Frontal cortex (tissue), 4 donors: ENCODE measurements at places on chromosomes 4 and X. TPM values are rescaled to one million over a fixed set of nuclear protein-coding genes. Genes with fewer than 3 reads are reported as not detected.

The SPATA4 gene
- total RNA-seq: 0.82 TPM

The IL13RA2 gene
- 4.9 TPM for total RNA-seq

DNA sequence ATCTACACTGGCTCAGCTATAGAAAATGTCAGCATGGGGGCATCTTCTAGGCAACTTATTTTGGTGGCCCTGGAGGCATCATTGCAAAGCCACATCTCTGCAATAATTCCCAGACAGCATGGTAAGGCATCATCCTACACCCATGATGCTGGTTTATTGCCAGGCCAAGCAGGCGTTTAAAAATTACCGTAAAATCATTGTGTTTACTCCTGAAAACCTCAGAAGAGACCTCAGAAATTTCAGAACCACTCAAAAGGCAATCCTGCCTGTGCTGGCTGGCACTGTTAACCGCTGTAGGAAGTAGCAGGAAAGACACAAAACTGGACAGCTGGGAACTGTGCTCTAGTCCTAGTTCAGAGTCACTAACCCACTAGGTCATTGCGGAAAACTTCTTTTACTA is 63.2 kb downstream of the MID1 start:
- DNase-seq: no peak

DNA sequence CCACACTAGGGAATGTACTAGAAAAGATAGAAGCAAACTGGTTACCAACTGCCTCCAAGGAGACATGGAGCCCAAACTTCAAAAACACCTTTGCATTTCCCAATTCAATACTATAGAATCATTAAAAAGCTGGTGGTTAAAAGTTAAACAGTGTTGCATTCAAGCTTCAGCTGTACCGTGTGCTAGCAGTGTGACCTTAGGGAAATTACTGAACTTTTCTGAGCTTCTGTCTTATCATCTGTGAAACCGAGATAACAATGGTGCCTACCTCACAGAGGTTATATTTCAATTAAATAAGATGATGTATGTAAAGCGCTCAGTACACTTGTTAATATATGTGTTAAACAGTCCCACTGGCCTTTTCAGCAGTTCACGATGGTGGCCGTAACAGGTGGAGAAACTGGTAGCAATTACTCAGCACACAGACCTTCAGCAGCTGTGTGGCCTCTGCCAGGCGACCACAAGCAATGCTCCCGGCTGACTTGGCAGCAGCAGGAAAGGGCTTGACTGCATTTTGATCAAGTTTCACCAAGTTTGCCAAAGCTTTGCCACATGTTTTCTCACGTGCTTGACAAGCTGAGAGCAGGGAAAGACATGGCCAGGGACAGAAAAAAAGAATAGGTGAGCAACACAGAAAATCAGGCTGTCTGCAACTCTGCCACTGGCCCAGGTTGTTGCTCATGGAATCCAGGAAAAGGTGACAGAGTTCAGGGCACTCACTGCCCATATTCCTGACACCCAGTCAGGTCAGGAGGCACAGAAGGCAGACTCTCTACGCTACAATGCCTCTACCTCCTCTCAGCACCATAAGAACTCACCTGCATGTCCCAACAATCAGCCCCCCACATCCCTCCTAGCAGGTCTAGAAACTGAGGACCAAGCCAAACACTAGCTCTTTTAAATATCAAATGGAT is 72.1 kb downstream of the PARM1 start:
- no peak for DNase-seq

The MAGED4B gene
- total RNA-seq: 107 TPM

- no peak for DNase-seq
Observed at GRCh38 chrX:17968367-17968766, 107.3 kb upstream of the RAI2 start.

DNA sequence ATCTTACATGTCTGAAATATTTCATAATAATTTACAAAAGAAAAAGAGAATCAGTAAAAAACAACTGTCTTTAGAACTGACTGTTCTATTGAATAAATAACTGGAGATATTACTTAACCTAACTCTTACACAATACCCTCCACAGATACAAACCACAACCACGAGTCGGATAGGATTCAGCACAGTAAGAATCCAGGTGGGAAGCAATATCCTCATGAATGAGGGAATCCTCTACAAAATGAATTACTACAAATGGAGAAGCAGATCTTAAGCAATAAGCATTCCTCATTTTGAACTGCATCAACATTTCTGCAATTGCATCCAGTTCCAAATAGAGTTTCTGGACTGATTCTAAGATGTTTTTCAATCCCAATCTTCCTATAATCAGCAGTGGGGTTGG is 227.1 kb downstream of the SH2D1A start:
- DNase-seq: no peak

DNA sequence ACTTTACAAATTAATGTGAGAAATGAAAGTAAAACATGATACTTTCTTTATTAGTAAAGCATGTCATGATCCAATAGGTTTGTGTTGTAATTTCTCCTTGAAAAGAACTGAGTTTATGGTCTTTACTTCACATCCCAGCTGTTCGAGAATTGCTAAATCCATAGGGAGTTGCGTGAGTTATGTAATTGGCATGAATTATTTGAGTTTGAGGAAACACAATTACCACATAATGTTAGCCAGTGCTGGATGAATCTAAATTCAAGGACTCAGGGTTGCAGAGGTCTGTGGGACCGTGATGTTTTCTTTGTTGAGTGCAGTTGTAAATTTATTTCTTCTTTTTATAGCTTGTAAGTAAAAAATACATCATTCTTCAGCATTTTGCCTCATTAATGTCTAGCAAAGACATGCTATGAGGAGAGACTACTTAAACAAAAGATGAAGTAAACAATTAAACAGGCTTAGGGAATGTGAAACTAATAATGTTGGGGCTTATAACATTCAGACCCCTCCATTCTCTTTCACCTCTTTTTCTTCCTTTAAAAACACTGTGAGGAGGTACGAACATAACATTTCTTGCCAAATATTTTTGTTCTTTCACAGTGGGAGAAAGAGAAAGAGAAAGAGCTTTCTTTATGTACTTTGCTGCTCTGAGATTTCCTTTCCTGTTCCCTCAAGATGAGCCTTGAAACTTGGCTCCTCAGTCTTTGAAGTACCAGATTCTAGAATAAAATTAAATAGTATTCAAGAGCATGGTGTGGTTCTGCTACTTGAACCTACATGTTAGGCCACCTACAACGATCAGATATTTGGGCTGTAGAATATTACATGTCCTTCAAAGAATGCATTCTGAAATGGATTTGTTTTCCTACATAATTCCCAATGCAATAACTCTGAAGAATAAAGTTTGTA is 159.6 kb upstream of the ANK2 start:
- DNase-seq: no peak

- DNase-seq: no peak
Observed at GRCh38 chrX:66654411-66654810, 15.5 kb upstream of the EDA2R start.

- DNase-seq: no peak
Observed at GRCh38 chrX:72125331-72126047, 6.2 kb downstream of the RTL5 start.

The AFM gene
- not detected for total RNA-seq

The MAML3 gene
- total RNA-seq: 7.7 TPM

The SLC6A14 gene
- not detected for total RNA-seq

DNA sequence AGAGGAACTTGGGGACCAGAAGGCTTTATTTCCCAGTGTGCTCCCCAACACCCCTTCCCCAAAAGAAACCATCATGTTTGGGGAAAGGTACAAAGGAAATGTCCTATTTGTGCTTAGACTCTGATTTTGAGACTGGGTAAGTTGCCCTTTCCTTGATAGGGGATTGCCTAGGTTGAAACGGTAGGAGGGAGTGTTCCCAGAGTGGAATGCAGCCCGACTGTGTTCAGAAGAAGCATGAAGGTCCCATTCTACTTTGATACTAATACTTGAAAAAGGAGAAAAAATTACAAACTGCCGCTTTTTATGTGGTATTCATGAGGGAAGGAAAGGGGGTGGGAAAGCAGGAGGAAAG is 32.4 kb upstream of the TMEM131L start:
- DNase-seq: no peak

DNA sequence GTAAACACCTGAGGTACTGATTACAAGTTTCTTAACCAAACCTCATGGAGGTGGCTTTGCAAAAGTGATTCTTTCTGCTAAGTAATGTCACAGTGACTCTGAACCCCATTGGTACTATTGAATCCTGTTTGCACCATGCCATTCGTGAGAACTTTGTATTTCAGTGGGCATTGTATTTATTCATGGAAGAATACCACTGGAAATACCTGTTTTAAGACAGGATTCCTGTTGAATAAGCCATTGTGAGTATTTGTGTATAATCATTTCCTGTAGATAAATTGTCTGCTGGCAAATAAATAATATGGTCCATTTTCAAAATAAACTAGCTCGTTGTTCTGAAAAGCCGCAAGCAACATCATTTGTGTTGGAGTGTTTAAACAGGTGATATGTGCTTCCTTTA is 136.4 kb upstream of the GUCY1A1 start:
- DNase-seq: no peak

DNA sequence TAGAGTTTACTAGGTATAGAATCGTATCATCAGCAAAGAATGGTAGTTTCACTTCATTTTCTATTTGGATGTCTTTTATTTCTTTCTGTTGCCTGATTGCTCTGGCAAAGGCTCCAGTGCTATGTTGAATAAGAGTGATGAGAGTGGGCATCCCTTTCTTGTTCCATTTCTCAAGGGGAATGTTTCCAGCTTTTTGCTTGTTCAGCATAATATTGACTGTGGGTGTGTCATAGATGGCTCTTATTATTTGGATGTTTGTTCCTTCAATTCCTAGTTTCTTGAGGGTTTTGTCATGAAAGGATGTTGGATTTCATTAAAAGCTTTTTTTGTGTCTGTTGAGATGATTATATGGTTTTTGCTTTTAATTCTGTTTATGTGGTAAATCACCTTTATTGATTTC is 1114.5 kb downstream of the RAPGEF2 start:
- DNase-seq: no peak

The FRAS1 gene
- 13.0 TPM for total RNA-seq

- DNase-seq: peak; percentile 71
Observed at GRCh38 chr4:119627267-119628255, 1.0 kb downstream of the PDE5A start.
